ENCODE measurements at places on chromosomes 4 and X.

GRCh38 chrX:132214518-132214917 is 4.7 kb downstream of the RAP2C start:
- DNase-seq = no peak

DNA sequence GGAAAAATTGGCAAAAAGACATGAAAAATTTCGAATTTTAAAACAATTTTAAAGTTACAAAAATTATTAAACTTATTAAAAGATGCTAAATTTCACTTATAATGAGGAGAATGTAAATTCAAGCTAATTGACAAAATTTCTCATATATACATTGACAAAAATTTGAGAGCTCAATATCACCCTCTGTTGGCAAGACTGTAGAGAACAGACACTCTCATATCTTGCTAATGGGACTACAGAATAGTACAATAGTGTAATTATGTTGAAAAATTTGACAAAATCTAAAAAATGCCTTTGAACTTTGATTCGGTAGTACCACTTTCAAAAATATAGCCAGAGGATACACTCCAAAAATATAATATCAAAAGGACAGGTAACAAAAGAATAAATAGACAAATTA is 29.8 kb downstream of the DCAF8L2 start:
- DNase-seq = no peak

DNA sequence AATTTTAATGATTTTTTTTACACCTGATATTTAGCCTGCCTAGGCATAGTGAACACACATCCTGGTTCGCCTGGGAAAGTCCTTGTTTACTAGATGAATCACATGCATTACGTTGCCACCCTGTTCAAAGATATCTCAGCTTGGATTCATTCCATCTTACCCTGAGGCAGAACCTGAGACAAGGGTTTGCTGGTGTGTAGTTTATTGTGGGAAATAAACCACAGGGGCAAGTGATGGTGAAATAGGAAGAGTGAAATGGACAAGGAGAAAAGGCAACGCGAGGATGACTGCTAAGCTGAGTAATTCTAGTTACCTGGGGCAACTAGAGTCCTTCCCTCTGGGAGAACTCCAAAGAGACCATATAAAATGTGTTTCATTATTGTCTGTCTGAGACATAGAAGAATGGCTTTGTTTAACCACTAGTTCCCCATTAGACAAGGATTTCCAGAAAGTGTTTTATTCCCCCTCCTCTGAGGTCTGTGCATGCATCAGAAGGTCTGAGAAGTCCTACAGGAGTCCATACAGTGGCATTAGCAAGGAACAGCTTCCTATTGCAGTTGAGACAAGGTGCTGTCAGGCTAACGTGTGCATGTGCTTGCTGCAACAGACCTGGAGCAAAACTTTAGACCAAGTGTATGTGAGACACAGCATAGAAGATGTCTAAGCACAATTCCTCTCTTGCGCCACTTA is 797.3 kb upstream of the FRG1 start:
- no peak for DNase-seq

- DNase-seq = no peak
Measured at GRCh38 chrX:118252967-118253366, 92.9 kb upstream of the WDR44 start.

GRCh38 chrX:155778844-155779553 is 102.1 kb upstream of the VAMP7 start:
- DNase-seq = no peak

DNA sequence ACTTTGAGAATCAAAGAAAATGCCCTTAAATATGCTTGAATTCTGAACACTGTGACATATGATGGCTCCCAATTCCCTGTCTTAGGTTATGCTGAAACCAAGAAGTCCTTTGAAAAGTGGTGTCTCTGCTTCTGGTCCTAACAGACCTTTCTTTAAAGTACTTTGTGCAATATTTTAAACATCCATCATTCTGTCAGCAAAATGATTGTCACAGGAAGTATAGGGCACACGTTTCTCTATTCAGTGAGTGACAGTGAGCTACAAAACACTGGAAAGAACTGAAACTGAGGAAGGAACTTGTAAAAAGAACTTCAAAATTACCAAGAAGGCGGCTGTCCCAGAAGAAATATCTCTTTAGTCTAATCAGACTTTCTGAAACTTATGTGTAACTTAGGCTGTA is 12.2 kb upstream of the NUP54 start:
- no peak for DNase-seq

DNA sequence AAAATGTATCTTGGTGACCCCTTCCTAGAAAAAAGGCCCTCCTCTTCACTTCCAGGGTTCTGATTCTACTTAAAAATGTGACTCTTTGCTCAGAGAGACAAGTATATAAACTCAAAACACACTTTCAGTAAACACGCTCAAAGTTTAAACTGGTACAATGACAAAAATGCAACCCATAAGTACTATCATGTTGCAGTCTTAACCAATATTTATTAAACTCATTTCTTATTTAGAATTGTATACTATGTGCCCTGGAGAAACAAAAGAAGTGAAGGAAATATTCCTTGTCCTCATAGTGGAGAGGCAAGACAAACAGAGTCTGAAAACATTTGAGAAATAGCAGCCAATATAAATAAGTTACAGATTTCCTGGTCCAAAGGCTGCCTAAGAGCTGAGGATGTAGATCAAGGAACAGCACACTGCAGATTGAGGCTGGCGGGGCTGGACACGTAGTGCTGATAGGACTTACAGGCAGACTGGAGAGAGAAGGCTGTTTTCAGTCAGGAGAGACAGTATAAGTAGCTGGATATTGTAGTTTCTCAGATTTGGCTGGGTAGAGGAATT is 39.1 kb upstream of the ANXA3 start:
- DNase-seq = no peak

- DNase-seq = no peak
Measured at GRCh38 chrX:99001286-99001685, 1408.8 kb downstream of the PCDH19 start.
